ENCODE measurements at places on chromosomes 1 and 21.
A peak's percentile ranks its signal among the peaks of the same experiment; 100 is the strongest.

- no peak for DNase-seq
These were observed 380.3 kb upstream of the B3GALT2 start for GRCh38 chr1:193566735-193567134.

- no peak for DNase-seq
These were observed 67.8 kb downstream of the EPB41 start for GRCh38 chr1:28982198-28982597.

- DNase-seq: no peak
These were observed 3.0 kb downstream of the RWDD3 start for GRCh38 chr1:95236784-95237575.

DNA sequence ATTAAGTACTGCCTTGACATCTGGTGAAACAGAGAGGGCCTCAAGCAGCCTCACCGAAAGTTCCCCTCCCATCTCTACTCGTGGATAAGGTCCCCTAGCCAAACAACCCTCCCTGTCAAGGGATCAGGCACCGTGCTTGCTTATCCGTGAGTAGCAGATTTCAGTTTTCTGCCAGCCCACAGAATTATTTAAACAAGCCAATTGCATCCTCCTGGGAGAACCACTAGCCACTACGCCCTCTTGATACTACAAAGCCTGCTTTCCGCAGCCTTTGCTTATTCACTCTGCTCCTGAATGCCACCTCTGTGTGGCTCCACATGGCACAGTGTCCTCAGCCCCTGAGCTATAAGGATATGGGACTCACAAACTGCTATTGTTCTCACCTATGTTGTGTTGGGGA, 5.9 kb upstream of the TFF2 start:
- no peak for DNase-seq

DNA sequence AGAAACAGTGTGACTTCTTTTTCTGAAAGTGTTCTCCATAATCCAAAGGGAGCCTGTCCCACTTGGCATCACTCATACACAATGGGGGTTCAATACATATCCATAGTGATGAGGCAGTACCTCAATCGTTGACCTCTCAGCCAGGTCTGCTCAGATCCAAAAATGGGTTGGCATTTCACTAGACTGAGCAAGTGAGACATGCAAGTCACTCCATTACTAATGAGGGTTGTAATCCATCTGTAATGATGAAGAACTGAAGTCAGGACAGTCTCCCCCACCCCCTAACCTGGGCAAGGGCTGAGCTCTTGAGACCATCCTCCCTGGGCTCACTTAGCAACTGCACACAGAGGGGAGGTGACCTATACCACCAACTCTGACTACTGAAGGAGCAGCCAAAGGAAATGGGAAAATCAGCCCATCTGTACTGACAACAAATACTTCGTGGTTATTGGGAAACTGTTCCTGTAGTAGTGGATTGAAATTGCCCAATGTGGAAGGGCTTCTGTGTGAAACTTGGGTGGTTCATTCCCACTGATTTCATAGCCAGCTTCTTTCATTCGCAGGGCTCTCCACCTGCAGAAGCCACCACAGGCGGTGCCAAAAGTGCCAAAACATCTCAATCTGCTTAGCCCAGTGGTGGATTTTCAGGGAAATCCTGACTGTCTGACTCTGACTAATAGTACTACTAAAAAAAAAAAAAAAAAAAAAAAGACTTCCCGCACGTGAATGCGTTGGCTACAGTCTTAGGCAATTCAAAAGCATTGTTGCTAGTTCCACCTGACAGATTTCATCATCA, 5.0 kb downstream of the NGF start:
- DNase-seq: no peak

- DNase-seq: no peak
These were observed 7.6 kb downstream of the SIPA1L2 start for GRCh38 chr1:232622378-232622777.

GRCh38 chr1:236534151-236534651, 10.4 kb downstream of the LGALS8 start:
- peak; percentile 25 for DNase-seq

DNA sequence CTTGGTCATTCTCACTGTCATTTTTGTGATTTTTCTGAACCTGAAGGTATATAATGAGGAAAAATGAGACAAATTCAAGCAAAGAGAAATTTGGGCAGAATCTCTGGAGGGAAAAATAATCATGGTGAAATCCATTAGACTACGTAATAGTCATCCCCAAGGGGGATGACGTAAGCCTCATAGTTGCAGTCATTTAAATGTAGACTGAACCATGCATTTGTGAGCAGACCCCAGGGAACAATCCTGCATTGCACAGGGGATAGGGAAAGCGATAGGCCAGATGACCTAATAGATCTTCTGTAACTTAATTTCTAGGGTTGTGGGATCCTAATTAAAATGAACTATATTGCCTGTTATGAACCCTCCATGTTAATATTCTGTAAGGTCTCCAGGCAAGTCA, 167.4 kb upstream of the C1orf21 start:
- no peak for DNase-seq

DNA sequence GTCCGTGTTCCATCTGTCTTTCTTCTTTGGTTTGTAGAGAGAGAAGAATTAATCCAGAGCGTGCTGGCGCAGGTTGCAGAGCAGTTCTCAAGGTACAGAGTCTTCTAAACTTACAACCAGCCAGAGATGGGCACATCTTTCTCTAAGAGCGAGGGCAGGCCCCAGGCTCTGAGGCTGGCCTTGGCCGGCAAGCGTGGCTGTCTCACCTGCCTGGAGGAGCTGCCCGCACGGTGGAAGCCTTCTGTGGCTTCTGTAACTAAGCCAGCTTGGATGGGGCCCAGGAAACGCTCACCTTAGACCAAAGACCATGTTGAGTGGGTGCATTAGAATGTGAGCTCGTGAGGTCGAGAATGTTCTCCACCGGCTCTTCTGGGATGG, 78.6 kb downstream of the PDE9A start:
- DNase-seq: no peak

- DNase-seq: no peak
These were observed 3.9 kb upstream of the TP53BP2 start for GRCh38 chr1:223849352-223850254.

DNA sequence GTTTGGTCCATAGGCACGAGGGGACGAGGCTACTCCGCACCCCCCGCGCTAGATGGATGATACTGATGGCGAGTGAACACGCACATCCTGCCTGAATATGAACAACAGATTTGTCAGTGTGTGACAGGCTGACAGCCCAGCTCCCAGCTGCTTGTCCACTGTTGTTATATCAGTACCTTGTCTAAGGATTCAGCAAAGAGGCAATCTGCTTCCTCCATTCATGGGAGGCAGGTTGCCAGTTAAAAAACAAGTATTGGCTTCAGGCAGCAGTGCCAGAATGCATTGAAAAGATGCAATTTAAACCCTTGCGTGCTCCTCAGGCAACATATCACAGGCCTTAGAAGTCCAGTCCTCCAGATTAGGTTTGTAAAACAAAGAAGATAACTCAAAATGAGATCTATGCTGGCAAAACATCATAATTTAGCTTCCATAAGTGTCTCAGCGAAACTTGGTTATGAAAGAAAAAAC, 223.3 kb downstream of the GPATCH2 start:
- DNase-seq: no peak

DNA sequence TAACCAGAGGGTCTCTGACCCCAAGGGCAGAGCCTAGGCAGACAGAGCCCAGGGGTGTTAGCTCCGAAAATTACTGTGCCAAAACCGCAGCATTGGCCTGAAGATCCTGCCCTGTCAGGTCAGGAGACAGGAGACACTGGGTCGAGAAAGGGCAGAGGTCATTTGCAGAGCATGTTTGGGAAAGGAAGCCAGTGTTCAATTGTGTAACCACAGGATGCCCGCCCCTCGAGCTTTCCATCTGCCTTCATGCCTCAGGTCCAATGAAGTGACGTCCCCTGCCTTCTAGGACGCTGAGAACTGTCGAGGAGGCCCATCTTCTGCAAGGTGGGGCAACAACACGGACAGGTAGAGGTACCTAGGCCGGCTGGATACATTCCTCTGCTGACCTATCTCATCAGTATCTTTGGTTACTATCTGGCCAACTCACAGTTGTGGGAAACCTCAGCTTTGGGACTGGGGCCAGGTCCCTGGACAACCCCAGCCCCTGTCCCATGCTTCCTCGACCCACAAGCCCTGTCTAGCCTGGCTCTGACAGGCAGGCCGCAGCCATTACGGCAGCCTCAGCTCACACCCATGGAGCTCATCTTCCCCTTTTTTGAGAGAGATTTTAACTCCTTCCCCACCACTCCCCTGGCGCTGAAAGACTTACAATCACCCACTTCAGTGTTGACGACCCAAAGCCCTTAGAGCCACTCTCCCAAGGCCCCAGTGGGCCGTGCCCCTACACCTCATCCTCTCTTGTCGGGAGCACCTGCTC, 1.3 kb downstream of the ARL8A start:
- DNase-seq: no peak

DNA sequence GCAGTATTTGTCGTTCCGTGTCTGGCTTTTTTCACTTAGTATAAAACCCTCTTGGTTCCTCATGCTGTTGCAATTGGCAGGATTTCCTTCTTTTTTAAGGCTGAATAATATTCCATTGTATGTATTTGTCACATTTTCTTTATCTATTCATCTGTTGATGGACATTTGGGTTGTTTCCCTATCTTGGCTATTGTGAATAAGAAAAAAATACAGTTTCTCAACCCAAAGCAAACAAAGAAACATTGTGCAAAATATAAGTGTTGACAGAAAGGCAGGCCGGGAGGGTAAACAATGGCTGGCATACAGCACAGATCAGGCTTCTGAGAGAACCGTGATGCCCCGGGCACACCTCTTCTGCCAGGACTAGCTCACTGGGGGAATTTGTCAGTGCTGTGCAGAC, 26.9 kb downstream of the NENF start:
- DNase-seq: no peak

- DNase-seq: no peak
These were observed 20.3 kb downstream of the IL12RB2 start for GRCh38 chr1:67327864-67328466.

DNA sequence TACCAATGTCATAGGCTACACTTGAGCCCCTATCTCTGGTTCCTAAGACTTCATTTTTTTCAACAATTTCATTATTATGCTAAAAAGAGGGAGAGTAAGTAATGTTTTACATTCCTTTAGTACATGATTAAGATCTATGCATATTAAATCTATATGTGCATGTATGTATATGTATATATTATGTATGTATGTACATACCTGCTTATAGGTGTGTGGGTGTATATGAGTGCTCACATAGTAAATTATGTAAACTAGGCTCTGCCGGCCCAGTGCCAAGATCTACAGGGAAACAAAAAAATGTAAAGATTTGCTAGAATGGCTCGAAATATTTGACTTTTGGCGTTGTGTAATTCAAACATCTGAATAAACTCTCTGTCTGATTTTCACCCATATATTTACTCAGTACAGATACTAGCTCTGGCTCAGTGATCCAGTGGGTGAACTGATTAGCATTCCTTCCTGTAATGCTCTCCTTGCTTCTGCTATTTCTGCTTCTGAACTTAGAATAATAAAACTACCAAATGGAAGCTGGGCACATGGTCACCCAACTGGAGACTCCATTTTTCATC, 113.1 kb upstream of the FGGY start:
- DNase-seq: no peak

GRCh38 chr21:31838586-31839355, 34.0 kb upstream of the HUNK start:
- no peak for DNase-seq

DNA sequence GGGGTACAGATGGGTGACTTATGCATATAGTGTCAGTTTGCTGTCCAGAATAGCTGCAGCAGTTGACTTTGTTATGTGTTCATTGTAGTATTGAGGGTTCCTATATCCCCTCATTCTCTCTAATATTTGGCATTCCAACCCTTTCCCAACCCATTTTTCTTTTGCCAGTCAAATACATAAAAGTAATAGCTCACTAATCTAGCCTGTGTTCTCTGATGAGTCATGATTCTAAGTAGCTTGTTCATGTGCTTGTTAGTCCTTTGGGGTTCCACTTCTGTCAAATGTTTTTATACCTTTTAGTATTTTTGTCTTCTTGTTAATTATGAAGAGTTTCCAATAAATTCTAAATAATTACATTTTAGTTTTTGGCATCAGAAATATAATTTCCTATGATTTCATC, 99.2 kb upstream of the MROH9 start:
- no peak for DNase-seq

DNA sequence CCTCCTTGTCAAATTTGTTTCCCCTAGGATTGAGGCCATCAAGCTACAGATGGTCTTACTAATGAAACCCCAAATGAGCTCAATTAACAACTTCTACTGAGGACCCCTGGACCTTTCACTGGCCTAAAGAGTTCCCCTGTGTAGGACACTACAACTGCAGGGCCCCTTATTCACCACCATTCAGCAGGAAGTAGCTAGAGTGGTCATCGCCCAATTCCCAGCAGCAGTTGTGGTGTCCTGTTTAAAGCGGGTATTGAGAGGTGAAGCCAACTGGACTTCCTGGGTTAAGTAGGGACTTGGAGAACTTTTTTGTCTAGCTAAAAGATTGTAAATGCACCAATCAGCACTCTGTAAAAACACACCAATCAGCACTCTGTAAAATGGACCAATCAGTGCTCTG, 1466.9 kb downstream of the KCNT2 start:
- DNase-seq: no peak

DNA sequence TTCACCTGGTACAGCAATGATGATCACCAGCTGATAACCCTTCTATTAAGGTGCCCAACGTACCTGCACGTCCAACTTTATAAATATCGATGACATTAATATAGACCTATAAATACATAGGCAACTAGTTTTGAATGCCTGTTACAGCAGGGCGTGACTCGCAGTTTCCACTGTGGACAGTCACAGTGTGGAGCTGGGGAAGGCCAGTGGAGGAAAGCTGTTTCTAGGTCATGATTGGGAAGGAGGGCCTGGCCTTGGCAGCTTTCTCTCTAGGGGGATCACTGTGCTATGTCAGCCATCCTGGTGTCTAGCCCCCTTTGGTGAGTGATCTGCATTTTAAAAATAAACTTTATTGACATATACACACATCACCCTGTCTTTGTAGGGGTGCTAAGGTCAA, 4.4 kb upstream of the PRDM15 start:
- DNase-seq: no peak

DNA sequence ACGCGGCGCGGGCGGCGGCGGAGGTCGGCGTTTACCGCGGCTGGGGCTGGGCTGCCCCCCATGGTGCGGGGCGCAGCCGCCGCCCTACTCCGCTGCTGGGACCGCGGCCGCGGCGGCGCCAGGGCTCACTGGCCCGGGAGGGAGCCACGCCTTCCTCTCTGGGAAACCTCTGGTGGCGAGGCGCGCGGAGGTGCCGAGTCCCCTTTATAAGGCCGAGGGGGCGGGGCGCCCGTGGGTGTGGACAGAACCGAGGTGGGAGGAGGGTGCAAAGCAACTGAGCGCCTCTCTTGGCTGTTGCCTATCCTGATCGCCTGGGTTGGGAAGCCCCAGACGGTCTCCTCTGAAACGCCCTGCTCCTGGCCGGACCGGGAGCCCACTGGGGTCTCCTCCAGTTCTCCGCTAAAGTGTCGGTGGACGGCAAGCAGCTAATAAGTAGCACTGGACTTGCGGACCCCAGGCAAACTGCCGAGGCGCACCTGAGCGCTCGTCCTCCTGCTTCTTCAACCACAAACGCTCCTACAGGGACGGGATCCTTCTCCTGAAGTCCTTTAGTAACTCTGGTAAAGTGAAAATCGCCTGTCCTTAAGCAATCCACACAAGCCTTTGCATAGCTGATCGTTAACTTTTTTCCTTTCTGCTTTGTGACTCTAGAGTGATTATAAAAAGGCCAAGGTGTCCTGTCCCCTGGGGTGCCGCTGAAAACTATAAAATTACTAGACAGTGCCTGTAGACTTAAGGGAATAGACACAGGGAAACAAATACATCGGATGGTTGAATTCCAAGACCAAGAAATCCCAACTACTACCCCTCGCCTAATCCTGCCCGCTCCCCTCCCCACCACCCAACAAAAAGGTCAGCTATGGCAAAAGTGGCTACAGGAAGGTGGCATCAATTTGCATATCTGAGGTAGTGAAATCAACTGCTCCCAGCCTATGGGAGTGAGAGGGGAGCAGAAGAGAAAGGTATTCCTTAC, at the start of gene PTGER3:
PTGER3 (minus strand) TSS at position 182 of the 973 bp plus-strand sequence. CDS start 239 bp downstream, outside the sequence.
- DNase-seq: peak; percentile 45

Data from stimulated activated CD4-positive, alpha-beta T cell treated with anti-CD3 and anti-CD28 coated beads, Interleukin-1b, Interleukin-23, amount 100 ng/mL, for 4 hours (primary cell).